ENCODE measurements at places on chromosomes 16 and 17. TPM values are rescaled to one million over a fixed set of nuclear protein-coding genes. Genes with fewer than 3 reads are reported as not detected.

ITGAL gene
- 0.89 TPM for total RNA-seq

GLP2R gene
- total RNA-seq: not detected

PRR35 gene
- 0.13 TPM for total RNA-seq

JMJD6 gene
- total RNA-seq: 13.8 TPM

TBC1D28 gene
- total RNA-seq: not detected

CMTM1 gene
- total RNA-seq: 6.6 TPM

Data from muscle of leg (tissue), 16 donors.